Esophagus squamous epithelium (tissue), 5 donors: ENCODE measurements at places on chromosomes 6 and 20.

- no peaks in the 10 kb centered on the region for H3K4me1 ChIP-seq
- DNase-seq, result no peak
- H3K27ac ChIP-seq, result no peak overlapping the region
- no peaks in the 10 kb centered on the region for H3K36me3 ChIP-seq
- H3K27me3 ChIP-seq, result no peaks in the 10 kb centered on the region
These were observed 35.3 kb downstream of the ESR1 start for GRCh38 chr6:151842816-151843215.

- H3K27ac ChIP-seq, result no peak overlapping the region
- H3K36me3 ChIP-seq, result no peaks in the 10 kb centered on the region
These were observed 51.8 kb downstream of the TSHZ2 start for GRCh38 chr20:53023732-53024520.

GRCh38 chr20:44942264-44942973 lies 17.8 kb downstream of the TOMM34 start:
- H3K27ac ChIP-seq, result no peak overlapping the region
- H3K27me3 ChIP-seq, result no peaks in the 10 kb centered on the region
- peaks cover 20% of the 10 kb centered on the region for H3K36me3 ChIP-seq
- H3K4me1 ChIP-seq, result no peaks in the 10 kb centered on the region
- no peak overlapping the region for H3K4me3 ChIP-seq

DNA sequence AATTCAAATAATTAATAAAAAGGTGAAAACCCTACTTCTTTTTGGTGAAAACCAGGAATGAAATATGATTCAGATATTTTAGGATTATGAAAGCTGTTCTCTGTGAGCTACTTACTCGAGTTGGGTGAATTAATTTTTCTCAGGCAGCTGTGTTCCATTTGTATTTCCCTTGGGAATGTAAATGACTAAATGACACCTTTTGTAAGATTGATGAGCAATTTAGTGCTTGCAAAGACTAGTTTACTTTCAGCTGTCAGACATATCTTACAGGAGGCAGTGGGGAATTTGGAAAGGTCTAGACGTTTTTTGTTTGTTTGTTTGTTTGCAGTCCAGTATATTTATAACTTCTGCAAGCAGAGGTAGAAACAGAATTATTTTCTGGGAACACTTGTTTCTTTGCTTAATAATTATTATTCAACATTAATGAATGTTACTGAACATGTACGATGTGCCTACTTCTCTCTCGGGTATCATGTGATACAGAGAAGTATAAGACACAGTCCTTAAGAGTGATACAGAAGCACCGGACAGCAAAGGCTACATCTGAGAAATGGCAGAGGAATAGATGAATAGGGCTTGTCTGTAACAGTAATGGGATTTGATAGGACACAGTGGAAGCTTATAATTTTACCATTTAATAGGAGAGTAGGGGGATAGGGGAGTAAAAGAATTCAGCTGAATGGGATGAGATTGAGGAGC lies 91.3 kb downstream of the AKAP7 start:
- H3K4me3 ChIP-seq, result no peak overlapping the region
- no peaks in the 10 kb centered on the region for H3K27me3 ChIP-seq
- H3K4me1 ChIP-seq, result no peaks in the 10 kb centered on the region
- no peak for DNase-seq

DNA sequence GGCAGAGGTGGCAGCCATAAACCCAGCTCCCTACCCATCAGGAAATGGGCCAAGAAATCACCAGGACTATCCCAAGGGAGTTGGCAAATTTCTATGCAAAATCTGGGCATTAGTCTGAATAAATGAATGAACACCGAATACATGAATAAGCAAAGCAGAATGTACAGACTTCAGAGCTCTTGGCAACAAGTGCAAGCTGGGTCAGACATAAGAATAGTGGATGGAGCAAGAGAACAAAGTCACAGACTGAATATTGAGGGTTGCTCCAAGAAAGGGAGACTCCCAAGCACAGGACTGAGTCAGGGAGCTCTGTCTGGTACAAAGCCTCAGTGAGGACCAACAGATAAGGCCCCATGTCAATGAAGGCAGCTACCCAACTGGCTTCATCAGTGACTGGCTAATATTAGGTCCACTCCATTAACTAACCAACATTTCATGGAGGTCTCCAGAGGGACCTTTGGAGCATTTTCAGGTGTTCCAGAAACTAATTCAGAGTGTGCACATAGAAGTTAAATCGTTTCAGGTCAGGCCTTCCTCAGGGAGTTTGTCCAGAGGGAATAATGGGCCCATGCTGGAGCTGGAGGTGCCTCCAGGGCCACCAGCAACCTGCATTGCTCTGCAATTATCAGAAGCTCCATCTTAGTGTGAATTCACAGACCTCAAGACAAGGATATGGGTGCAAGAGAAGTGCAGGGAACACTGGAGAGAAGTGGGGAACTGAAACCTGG lies 191.5 kb upstream of the RALGAPA2 start:
- no peaks in the 10 kb centered on the region for H3K27me3 ChIP-seq
- no peak overlapping the region for H3K4me3 ChIP-seq
- no peaks in the 10 kb centered on the region for H3K4me1 ChIP-seq
- H3K36me3 ChIP-seq, result no peaks in the 10 kb centered on the region
- DNase-seq, result no peak
- no peak overlapping the region for H3K27ac ChIP-seq

DNA sequence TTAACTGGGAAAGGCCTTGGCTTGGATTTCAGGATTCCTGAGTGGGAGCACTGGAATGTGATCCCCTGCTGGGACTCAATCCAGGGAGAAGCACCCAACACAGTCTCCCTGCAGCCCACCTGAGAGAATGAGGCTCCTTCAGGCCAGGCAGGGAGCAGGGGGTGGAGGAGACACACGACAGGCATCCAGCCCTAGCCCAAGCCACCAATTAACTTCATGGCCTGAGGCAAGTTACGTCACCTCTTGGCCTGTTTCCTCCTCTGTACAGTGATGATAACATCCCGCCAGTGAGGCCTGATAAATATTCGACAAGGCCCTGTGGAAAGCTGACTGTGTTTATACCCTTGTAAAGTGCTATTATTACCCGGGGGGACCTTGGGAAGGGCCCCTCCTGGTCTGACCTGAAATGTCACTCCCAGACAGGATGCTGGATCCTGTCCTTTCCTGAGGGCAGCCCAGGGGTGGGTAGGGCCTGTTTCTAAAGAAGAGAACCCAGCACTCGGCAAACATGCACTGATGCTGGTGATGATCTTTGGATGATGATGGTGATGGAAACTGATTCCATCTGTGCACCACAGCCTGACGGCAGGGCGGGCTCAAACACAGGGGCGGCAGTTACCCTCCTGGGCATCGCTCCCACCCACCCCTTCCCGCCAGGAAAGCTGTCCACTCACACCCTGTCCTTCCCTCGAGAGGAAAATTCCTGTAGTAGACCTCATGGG lies 12.4 kb downstream of the FRS3 start:
- H3K4me3 ChIP-seq, result no peak overlapping the region
- no peak for DNase-seq
- H3K36me3 ChIP-seq, result peaks cover 10% of the 10 kb centered on the region
- H3K27ac ChIP-seq, result no peak overlapping the region
- H3K4me1 ChIP-seq, result peaks cover 12% of the 10 kb centered on the region
